ENCODE measurements at places on chromosomes 1 and 21.

- DNase-seq = no peak
These were observed 1.6 kb upstream of the NKAIN1 start for GRCh38 chr1:31241321-31241720.

DNA sequence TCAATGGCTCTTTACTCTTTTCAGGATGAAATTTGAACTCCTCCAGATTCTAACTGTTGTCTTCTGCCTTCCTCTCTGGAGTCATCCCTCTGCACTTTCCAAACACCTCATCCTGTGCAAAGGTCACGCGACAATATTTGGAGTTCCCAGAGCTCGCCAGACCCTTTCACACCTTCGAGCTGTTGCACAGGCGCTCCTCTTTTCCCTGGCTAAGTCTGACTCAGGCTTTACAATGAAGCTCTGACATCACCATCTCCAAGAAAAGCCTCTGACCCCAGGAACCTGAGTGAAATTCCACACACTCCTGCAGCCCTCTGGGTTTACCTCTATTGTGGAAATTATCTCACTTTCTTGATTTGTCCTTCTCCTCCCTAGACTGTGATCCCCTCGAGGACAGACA is 270.3 kb downstream of the RGS7 start:
- no peak for DNase-seq

- DNase-seq = no peak
These were observed 144.5 kb downstream of the SEC16B start for GRCh38 chr1:177825276-177825901.

DNA sequence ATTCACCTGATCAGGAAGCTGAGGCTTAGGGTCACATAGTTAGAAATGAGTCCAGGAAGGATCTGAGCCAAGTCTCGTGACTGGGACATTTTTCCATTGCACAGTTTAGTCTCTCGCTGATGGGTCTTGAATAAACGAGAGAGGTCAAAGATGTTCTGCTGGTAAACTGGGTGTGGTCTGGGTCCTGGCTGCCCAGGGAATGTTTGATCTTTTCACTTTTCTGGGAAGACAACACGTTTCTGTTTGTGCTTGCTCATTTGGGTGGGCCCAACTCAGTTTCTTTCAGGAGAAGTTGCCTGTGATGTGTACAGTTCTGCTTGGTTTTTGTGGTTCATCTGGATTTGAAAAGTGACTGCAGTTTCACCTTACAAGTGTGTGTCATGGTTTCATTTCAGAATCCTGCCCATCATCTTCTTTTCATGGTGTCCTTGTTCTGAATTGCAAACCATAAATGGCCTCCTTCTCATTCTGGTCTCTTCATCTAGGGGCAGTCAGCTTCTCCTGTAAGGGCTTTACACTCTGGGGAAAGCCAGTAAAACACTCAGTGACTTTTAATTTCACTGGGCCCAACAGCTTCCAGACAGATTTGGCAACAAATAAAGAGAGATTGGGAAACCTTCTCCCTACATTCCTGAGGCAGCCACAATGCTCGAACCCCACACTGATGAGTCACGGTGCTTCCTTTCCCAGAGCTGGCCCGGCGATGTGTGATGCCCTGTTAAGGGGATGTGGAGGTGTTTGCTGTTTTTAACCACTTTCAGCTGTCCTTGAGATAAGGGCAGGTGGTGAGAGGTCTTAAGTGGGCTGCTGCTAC is 7.2 kb upstream of the TACSTD2 start:
- DNase-seq = peak; percentile 68

- no peak for DNase-seq
These were observed 3.2 kb downstream of the MYBPH start for GRCh38 chr1:203172184-203173010.

DNA sequence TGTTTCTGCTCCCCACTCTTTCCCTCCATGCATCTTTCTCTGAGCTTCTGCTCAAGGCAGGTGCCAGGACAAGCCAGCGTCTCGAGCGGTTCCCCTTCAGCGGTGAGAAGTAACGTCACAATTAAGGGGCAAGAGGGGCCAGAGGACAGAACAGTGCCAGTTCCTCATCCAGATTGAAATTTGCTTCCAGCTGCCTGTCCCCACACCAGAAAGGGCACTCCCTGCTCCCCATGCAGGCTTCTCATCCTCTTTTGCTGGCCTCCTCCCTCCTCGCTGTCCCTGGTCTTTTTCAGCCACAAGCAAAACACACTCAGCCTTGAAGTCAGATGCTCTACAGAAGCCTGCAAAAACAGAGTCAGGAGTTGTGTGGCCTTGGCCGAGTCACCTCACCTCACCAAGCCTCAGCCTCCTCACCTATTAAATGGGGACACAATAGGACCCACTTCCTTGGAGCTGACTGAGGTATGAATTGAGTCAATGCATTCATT is 35.0 kb upstream of the ECE1 start:
- DNase-seq = no peak

DNA sequence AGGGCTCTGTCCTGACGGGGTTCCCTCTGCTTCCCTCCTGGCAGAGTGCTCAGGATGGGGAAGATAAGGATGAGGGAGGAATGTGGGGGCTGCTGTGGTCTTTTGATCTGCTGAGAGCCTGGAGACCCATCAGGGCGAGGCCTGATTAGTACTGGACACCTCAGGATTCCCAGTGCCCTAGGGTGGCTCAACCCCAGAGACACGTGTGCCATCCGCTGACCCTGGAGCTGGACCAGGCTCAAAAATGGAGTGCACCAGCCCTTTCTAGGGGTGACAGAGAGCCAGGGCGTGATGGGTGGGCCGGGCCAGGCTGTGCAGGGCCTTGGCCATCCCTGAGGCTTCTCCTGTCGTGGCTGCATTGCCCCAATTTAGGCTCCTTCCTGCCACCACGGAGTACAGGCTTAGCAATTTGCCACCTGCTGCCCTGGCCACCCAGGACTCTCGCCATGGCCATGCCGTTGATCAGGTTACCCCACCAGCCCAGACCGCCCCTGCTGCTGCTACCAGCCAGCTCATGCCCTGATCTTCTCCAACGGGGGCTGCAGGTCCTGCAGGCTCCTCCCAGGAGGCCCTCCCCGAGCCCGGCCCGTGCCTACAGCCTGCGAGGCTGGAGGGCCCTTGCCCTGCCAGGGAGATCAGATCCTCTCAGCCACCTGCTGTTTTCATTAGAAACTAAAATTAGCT is 9.5 kb downstream of the WNT4 start:
- DNase-seq = no peak

GRCh38 chr21:44414291-44415072 is 40.8 kb upstream of the LRRC3 start:
- no peak for DNase-seq

- no peak for DNase-seq
These were observed 36.3 kb downstream of the RSPH1 start for GRCh38 chr21:42459546-42460215.

- DNase-seq = no peak
These were observed 98.3 kb downstream of the COQ8A start for GRCh38 chr1:227038401-227038800.

DNA sequence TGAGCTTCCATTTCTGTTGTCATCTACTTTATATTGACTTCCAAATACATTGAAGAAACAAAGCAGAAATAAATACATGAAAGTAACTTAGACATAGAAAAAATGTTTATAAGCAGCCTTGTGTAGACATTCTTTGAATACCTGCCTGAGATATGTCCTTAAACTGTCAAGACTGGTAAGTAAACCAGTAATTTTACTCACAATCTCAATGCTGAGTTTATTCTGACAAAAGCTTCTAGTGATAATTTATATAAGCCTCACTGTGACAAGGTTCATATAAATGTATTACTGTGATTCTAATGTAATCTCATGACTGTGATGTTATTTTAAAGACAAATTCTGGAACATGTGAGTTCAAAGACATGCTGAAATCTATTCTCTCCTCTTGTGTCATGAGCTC is 516.7 kb upstream of the B3GALT2 start:
- no peak for DNase-seq

DNA sequence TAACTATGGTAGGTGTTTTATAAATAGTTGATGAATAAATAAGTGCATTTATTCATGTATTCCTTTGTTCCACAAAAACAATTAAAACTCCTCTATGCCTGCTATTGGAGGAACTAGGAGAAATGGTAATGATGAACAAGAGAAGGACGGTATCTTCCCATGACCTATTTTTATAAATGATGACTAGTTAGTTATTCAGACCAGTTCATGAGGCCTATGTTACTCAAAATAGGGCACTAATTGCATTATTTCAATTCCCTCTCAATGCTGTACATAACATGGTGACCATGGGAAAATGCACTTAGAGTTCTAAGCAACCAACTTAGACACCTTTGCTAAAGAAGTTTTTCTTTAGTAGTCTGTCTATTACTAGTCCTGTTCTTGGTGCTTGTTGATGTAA is 53.1 kb downstream of the XCL1 start:
- no peak for DNase-seq

- no peak for DNase-seq
These were observed 51.3 kb upstream of the PLA2G2C start for GRCh38 chr1:20237646-20238045.

- DNase-seq = no peak
These were observed 12.4 kb downstream of the HHIPL2 start for GRCh38 chr1:222535455-222535854.

GRCh38 chr1:160097151-160097910 is 1.1 kb downstream of the IGSF8 start:
- no peak for DNase-seq

DNA sequence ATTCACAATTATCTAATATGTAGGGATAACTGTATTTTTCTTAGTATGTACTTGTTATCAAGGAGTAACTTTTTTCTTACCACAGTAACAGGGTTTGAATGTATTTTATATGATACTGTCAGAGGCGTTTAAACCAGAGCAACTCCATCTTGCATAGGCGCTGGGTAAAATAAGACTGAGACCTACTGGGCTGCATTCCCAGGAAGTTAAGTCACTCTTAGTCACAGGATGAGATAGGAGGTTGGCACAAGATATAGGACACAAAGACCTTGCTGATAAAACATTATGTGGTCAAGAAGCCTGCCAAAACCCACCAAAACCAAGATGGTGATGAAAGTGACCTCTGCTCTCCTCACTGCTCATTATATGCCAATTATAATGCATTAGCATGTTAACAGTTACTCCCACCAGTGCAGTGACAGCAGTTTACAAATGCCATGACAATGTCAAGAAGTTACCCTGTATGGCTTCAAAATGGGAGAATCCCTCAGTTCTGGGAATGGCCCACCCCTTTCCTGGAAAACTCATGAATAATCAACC is 64.8 kb downstream of the RPE65 start:
- no peak for DNase-seq

GRCh38 chr1:248622570-248623001 is 12.3 kb downstream of the OR2T11 start:
- no peak for DNase-seq

GRCh38 chr1:107273515-107273914 is 132.7 kb downstream of the NTNG1 start:
- no peak for DNase-seq

- DNase-seq = no peak
These were observed 35.0 kb downstream of the C21orf91 start for GRCh38 chr21:17784180-17784598.

- no peak for DNase-seq
These were observed 226.1 kb downstream of the RGS7 start for GRCh38 chr1:241130881-241131280.

DNA sequence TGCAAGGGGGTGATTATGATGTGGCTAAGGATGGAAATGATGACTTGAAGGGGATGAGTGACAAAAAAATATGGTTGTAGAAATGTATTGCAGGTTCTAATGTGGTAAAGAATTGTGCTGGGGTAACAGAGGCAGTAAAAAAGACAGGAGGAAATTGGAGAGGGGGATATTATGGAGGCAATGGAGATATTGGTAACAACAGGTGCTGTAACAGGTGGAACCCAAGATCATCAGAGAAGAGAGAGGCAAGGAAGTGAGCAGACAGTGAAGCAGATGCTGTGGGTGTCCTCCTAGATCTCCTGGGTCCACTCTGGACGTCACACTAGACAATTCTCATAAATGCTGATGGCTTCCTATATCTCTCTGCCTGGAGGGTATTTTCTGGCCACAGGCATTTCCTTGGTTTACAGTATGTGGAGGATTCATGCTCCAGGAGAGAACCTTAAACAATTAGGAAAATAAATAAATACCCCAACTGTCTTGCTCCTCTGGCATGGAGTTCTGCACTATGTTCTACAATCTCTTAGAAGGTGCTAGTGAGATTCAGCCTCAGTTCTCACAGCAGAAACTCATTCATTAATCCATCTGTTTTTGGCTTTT is 620.3 kb upstream of the PLXNA2 start:
- DNase-seq = no peak

DNA sequence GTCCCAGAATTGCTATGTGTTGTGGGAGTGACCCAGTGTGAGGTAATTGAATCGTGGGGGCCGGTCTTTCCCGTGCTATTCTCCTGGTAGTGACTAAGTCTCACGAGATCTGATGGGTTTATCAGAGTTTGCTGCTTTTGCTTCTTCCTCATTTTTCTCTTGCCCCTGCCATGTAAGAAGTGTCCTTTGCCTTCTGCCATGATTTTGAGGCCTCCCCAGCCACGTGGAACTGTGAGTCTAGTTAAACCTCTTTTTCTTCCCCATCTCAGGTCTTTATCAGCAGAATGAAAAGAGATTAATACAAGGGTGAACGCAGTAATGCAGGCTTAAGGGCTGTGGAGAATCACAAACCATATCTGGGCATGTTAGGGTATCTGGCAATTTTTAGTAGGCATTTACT is 624.0 kb downstream of the USP25 start:
- DNase-seq = no peak

DNA sequence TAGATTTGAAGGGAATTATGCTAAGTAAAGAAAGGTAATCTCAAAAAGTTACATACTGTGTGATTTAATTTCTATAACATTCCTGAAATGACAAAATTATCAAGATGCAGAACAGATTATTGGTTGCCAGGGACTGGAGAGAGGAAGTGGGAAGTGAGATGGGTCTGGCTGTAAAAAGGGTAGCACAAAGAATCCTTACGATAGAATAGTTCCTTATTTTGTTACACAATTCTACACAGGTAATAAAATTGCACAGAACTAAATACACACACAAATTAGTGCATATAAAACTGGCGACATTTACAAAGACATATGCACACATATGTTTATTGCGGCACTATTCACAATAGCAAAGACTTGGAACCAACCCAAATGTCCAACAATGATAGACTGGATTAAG is 33.5 kb downstream of the ZNF684 start:
- DNase-seq = no peak

GRCh38 chr1:203359010-203359571 is 8.2 kb upstream of the FMOD start:
- DNase-seq = peak; percentile 57

- no peak for DNase-seq
These were observed 7.5 kb downstream of the NGF start for GRCh38 chr1:115330480-115331013.

GRCh38 chr1:21524686-21525339 is 15.6 kb downstream of the ALPL start:
- no peak for DNase-seq

DNA sequence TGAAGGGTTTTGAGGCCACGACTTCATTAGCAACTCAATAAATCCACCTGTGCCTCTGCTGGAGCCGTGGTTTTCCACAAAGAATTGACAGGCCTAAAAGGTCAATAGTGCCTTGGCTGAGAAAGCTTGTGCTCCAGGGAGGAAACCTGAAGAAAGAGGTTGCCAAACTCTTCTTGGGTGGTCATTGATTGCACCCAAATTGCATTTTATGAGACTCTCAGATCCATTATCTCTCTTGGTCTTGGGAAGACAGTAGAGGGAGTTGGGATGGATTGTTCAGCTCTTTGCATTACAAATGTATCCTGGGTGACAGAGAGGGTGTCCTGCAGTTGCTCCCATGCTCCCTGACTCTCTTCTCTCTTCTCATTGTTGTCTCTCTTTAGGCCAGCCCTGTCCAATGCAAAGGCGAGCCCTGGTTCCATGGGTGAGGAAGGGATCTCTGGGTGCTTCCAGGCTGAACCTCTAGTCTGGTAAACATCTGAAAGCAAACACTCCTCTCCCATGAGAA is 46.1 kb upstream of the HTR1D start:
- DNase-seq = no peak

Measured in tibial nerve (tissue), 4 donors.